Muscle of arm (tissue), 14 donors: ENCODE measurements at places on chromosomes 2 and 18. TPM values are rescaled to one million over a fixed set of nuclear protein-coding genes. Genes with fewer than 3 reads are reported as not detected.

DNA sequence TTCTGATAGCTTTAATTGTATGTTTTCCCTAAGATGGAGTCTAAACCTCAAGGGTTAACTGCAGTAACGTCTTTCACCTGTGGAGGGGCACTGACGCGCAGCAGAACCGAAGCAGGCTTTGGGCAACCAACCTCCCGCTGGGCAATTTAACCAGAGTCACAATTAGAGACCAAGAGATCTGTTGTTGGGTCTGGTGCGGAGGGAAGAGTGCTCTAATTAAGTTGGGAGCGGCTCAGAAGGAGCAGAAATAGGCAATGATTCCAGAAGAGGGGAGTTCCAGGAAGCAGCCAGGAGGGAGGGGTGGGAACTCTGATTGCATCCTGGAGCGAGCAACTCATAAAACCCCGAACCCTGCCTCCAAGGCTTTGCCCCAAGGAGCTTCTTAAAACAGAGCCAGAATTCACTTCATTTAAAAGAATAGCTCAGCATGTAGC lies 245.8 kb downstream of the PAX3 start:
- DNase-seq: no peak

DNA sequence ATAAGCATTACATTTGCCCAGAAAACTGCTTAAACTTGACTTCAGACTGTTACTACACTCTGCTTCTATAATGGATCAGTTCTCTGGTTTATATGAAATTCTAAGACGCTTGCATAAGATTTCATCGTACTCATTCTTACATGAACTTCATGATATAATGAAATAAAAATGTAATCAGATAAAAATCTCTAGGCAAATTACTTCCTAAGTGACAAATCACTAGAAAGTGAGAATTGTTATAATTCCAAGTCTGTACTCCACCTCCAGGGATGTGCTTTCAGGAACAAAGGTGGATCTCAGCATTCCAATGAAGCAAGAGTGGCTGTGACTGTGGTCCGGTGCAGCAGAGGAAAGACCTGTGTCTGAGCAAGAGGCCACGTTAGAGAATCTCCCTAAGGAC lies 226.2 kb downstream of the PIEZO2 start:
- no peak for DNase-seq

- DNase-seq: no peak
These were observed 103.3 kb downstream of the EXOC6B start for GRCh38 chr2:72722492-72723070.

DNA sequence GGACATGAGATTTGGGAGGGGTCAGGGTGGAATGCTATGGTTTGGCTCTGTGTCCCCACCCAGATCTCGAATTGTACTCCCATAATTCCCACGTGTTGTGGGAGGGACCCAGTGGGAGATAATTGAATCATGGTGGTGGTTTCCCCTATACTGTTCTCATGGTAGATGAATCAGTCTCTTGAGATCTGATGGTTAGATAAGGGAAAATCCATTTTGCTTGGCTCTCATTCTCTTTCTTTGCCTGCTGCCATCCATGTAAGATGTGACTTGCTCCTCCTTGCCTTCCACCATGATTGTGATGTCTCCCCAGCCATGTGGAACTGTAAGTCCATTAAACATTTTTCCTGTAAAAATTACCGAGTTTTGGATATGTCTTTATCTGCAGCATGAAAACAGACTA lies 80.9 kb upstream of the GALNT5 start:
- DNase-seq: no peak

DNA sequence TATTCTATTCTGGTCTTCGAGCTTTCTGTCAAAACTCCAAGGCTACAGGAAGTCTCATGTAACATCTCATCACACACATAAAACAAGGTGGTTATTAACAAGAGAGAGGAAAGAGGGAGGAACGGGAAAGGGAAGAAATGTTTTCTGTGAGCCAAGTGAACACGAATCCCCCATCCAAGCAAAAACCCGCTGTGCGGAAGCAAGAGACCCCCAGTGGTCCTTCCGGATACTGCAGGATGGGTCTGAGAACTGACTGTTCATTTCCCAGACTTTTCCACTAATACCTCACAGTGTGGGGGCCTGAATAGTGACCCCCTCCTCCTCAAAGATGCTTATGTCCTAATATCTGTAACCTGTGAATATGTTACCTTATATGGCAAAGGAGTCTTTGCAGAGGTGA lies 19.0 kb upstream of the DIPK1C start:
- DNase-seq: no peak

CD226 gene
- 0.53 TPM for polyA plus RNA-seq

- no peak for DNase-seq
These were observed 465.8 kb downstream of the PARD3B start for GRCh38 chr2:205011031-205011430.

CD28 gene
- polyA plus RNA-seq: 6.2 TPM

RFX8 gene
- not detected for polyA plus RNA-seq

DNA sequence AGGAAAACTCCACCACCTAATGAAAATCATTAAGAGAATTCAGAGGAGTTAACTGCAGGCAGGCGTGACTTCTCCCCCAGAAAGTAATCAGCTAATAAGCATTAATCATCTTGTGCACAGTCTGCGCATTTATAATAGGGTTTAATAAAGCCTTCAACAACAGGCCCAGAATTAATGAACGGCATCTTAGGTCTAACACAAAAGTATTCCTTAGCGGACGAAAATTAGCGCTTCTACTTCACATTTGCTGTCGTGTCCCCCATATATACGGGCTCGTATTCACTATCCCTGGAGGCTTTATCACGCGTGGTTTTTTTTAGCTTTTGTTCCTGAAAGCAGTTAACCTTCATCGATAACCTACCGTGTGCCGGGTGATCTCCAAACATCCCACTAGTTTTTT lies 1.8 kb downstream of the ATP8B1 start:
- DNase-seq: no peak

DNA sequence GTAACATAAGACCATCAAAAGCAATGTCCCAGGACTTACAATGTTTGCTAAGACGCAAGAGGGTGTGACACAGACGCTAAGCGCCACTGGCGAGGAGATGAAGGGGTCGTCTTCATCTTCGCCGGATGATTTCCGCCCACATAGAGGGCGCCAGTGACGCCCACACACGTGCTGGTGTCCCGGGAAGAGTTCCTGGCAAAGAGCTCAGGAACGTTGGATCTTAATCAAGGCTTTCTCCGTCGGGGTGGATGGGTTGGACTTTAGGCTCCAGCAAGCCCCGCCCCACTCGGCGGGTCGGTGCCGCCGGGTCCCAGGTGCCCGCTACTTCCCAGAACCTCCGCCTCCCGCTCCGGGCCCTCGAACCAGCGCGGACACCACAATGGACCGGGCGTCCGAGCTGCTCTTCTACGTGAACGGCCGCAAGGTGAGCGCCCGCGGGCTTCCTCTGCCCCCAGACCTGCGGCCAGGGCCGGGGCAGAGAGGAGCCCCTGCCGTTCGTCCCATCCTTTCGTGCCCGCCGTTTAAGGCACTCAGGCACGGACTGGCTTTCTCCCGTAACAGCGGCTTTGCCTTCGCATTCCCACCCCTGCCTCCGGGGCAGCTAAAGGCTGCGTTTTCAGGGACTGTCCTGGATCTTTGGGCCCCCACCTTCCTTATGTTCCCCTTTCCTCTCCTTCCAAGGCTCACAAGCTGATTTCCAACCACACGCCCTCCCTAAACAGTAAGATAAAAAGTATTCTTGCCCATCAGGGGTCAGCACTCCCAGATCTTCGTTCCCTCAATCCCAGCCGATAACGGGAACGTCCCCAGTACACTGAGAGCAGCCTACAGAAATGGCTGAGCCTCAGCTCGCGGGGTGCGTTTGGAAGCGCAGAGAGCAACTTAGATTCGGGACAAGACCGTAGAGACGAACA lies at the start of gene AOX1:
TSS of gene AOX1 (plus strand) at position 285 of the 914 bp plus-strand sequence. CDS start at position 380, 95 bp downstream.
- peak; percentile 67 for DNase-seq

DNA sequence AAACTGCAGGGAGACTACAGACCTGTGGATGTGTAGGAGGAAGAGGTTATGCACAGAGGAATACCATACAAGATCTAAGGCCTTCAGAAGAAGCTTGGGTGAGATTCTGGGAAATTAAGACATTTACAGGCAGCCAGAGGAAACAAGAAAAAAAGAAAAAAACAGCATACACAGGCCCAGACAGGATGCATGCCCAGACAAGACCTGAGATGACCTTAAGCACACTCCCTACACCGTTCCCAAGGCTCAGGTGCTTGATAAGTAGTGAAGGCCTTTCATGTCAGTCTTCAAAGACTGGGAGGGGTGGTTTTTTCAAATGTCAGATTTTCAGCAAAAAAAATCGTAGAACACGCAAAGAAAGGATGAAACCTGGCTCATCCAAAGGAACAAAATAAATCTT lies 83.0 kb downstream of the CCDC138 start:
- no peak for DNase-seq

DNA sequence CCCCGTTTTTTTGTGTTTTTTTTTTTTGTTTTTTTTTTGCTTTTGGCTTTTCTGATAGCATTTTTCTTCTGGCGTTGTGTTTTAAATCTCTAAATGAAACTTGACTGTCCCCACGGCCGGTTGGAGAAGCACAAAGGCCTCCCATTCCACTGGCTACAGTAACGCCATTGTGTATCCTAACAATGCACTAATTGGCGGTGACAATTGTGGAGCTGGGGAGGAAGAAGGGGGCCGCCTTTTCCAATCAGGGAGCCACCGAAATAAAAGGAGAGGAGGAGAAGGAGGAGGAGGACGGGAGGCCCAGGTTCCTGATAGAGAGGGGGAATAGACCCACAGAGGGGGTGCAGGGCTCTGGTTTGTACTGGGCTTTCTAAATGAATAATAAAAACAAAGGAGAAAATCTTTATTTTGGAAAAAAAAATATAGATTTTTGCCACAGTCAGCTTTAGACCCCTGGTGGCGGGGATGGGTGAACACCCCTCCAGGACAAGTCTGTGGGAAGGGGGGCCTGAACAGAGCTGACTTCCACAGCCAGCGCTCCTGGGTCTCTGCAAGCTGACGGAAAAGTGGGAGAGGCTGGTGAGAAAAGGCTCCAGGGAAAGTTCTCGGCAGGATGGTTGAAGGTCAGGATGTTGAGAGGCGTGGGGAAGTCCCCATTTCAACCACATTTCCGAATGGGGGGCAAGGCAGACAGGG lies 43.7 kb upstream of the FZD5 start:
- DNase-seq: no peak

GRCh38 chr2:101341421-101341820 lies 32.9 kb upstream of the RNF149 start:
- DNase-seq: no peak

DNA sequence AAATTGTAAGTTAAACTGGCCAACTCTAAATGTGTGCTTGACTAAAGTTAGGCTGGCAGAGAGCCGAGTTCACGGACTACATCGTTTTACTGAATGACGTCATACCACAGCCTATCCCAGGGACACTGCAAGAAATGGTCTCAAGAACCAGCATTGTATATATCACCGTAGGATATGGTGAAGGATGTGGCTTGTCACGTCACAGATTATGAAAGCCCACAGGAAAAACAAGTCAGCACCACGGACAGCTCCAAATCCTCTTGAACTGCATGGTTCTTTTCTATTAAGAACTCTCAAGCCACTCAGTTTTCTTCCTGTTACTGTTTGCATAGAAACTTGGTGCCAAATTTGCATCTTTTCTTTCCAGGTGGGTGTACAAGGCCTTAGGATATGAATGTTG lies 85.1 kb upstream of the ACAA2 start:
- DNase-seq: peak; percentile 72

TTR gene
- polyA plus RNA-seq: 0.60 TPM

FN1 gene
- polyA plus RNA-seq: 455 TPM

GRCh38 chr18:4020026-4020425 lies 435.1 kb downstream of the DLGAP1 start:
- no peak for DNase-seq

M1AP gene
- 0.08 TPM for polyA plus RNA-seq

LRRC30 gene
- 7.2 TPM for polyA plus RNA-seq

DNA sequence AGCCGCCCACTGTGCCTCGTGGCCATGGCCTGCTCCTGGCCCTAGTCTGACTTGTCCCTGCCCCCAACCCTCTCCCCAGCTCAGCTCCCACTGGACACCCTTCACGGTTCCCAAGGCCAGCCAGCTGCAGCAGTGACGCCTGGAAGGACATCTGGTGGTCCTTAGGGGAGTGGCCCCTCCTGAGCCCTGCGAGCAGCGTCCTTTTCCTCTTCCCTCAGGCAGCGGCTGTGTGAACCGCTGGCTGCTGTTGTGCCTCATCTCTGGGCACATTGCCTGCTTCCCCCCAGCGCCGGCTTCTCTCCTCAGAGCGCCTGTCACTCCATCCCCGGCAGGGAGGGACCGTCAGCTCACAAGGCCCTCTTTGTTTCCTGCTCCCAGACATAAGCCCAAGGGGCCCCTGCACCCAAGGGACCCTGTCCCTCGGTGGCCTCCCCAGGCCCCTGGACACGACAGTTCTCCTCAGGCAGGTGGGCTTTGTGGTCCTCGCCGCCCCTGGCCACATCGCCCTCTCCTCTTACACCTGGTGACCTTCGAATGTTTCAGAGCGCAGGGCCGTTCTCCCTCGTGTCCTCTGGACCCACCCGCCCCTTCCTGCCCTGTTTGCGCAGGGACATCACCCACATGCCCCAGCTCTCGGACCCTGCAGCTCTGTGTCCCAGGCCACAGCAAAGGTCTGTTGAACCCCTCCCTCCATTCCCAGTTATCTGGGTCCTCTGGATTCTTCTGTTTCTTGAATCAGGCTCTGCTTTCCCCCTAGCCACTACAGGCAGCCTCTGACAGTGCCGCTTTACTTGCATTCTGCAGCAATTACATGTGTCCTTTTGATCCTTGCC lies 35.8 kb downstream of the ANO7 start:
- DNase-seq: peak; percentile 58

DNA sequence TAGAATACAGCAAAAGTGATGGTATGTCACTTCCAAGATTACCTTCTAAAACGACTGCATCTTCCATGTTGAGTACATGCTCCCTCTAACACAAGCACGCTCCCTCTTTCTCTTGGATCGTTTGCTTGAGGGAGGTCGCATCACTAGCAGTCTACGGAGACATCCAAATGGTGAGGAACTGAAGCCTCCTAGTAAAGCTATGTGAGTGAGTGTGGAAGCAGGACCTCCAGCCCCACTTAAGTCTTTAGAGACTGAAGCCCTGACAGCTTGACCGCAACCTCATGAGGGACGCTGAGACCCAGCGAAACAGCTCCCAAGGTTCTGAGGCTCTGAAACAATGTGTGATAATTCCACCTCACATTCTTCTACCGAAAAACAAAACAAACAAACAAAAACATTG lies 486.7 kb upstream of the GCFC2 start:
- no peak for DNase-seq
